ENCODE measurements at places on chromosomes 7 and 10. TPM values are rescaled to one million over a fixed set of nuclear protein-coding genes. Genes with fewer than 3 reads are reported as not detected.

Gene CC2D2B
- total RNA-seq: 0.98 TPM

Gene YKT6
- 44.9 TPM for total RNA-seq

DNA sequence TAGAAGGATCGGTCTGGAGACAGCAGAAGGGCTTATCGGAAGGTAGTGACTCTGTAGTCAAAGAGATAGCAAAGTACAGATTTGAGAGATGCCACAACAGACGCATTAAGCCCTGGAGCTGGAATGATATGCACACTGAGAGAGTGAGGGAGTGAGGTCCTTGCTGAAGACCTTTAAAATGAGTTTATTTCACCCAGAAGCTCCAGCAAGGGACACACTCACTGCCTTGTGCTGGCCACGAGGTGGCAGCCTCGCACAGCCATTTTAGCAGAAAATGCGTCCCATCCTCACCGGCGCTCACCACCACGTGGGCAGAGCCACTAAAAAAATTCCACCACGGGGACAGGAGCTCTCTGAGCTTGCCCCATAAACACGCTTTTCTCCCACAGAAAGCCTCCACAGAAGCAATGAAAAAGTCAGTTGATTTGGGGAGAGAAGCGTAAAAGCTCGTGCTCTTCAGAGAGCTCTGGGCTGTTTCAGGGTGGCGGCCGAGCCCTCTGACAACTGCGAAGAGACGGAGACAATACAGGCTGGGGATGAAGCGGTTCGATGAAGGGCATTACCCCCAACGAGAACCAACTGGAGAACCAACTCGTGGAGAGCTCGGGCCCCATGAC, 163.0 kb upstream of the KLF14 start:
- peak overlapping the region; percentile 58 for H3K27ac ChIP-seq
- no peak overlapping the region for H3K4me3 ChIP-seq
- H3K36me3 ChIP-seq: peaks cover 37% of the 10 kb centered on the region
- peaks cover 77% of the 10 kb centered on the region for H3K4me1 ChIP-seq
- H3K27me3 ChIP-seq: no peaks in the 10 kb centered on the region

GRCh38 chr10:32161586-32161985, 105.4 kb upstream of the KIF5B start:
- H3K4me1 ChIP-seq: no peaks in the 10 kb centered on the region
- no peak overlapping the region for H3K4me3 ChIP-seq
- DNase-seq: no peak
- H3K27ac ChIP-seq: no peak overlapping the region
